Neural crest cell (in vitro differentiated cells): ENCODE measurements at places on chromosomes 16 and 17.

- no peak for DNase-seq
Measured at GRCh38 chr17:78258323-78259191, 27.1 kb downstream of the TMEM235 start.

GRCh38 chr17:4856937-4857314, 23.8 kb downstream of the MINK1 start:
- no peak for DNase-seq

- no peak for DNase-seq
Measured at GRCh38 chr17:37848690-37849616, 75.3 kb upstream of the TBC1D3K start.

DNA sequence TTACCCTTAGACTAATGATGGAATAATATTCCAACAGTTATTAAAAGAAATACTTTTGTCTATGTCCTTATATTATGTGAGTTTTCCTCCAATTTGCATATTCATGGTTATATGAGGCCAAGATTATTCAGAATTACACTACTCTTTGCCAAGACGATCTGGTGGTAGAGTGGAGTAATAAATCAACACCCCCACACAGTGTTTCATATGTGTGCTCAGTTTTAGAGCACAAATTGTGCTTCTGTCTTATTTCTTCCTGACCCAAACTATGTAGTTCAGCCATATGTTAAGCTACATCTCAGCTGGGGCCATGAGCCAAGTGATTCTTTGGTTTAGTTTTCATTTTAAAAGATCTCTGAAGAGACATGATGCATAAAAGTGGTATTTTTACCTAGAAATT, 26.9 kb upstream of the PPM1E start:
- no peak for DNase-seq

DNA sequence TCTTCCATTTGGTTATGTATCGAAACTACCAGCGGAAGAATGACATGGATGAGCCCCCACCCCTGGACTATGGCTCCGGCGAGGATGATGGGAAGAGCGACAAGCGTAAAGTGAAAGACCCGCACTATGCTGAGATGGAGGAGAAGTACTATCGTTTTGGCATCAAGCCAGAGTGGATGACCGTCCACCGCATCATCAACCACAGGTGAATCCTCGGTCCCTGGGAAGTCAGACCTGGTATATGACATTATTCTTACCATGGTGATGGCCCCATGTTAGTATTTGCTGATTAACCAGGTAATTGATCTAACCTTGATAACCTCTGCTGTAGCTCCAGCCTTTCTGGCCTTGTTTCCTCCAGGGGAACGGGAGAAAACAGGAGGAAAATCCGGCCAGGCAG, 8.5 kb downstream of the CHD3 start:
- no peak for DNase-seq

- DNase-seq = no peak
Measured at GRCh38 chr17:61489719-61490490, 37.7 kb downstream of the TBX4 start.

DNA sequence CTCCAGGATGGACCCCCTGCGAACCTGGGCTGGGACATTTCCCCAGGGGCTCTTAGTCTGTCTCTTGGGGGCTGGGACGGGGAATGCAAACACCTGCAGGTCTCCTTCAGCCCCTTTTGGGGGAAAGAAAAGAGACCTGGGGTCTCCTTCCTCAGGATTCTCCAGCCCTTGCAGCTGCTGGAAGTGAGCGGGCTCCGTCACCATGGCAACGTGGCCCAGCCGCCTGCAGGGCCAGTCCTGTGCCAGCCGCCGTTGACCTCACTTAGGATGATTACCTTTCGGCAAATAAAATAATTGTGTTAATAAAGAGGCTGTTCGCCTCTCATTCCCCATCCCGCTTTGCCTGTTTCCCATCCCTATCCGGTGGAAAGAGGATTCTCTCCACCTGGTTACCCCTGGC, 25.7 kb downstream of the MRM1 start:
- peak; percentile 33 for DNase-seq

DNA sequence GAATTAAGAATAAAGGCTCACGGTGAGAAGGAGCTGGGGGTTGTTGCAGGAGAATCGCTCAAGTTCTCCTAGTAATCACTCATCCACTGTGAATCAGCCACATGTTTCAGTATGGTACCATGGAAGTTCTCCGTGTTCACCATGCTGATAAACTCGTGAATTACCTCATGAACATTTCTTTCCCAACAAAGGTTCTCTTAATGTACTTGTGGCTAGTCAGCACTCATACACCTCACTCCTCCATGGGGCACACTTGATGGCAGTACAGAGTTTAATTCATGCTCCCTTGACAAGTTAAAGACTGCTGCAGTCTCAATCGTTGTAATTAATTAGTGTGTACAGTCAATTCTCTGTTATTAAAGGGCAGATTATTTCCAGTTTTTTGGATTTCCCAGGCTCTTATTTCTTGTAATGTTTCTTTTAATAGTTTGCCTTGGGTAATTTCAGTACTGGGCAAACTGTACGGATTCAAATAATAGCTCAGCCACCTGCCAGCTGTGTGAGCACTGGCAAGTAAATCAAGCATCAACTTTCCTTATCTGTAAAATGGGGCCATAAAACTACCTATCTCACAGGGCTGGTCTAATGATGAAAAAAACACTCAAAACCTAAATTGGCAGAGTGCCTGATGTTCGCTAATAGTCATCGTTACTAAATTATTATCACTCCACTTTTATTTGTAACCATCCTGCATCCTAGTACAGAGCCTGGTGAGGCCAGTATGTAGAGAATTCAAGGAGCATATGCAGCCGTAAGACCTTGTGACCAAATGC, 6.1 kb downstream of the GOT2 start:
- no peak for DNase-seq

DNA sequence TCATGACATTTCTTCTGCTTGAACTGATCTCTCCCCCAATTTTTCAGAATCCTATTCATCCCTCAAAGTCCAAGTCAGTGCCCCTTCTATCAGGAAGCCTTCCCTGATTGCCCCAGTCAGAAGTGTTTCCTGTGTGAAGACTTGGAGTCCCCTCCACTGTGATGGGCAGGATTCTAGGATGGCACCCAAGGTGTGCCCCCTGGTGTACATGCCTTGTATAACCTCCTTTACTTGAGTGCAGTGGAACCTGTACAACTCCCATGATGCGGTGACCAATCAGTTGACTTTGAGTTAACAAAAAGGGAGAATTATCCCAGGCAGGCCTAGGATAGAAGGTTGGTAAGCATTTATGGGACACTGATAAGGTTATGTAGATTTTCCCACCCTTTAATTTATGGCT, 23.4 kb downstream of the MYH13 start:
- DNase-seq = no peak

DNA sequence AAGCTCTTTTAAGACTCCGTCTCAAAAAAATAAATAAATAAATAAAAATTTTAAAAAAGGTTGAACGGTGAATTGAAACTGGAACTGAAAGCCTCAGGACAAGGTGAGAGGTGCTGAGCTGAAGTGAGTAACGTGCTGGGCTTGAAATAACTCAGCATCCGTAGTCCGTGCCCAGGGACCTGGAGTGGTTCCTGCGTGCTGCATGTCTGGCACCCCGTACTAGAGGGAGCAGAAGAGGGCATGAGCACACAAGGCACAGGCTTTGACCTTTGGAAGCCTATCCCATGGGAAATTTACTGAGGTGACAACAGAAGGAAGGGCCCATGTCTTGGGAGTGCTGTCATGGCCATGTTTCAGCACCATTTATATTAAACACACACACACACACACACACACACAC, 4.5 kb upstream of the MEIOB start:
- no peak for DNase-seq

DNA sequence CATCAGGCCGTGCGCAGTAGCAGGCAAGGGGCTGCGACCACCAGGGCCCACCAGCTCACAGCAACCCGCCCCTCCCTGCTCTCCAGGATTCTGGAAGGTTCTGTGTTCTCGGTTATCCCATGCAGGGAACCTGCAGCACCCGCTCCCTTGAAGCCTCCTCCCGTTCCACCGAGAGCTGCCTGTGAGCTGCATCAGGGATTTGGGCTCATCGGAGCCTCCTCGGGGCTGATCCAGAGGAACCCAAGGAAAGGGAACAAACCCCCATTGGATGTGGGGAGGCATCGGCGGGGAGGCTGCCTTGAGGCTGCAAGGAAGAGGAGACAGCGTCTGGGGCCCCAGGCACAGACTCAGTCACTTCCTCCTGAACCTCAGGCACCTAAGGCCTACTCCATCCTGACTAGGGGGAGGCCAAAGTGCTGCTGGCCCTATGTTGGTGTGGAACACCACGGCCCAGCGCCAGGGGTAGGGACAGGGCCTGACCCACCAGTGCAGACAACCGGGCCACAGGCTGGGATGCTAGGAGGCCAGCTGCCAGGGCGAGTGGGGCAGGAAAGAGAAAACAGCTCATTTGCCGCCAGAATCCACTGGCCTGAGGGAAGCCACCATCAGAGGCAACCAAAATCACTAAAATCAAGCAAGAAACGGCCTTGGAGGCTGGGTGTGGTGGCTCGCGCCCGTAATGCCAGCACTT, 14.4 kb upstream of the LGALS3BP start:
- no peak for DNase-seq

GRCh38 chr17:77857613-77858012, 100.9 kb upstream of the TNRC6C start:
- no peak for DNase-seq

DNA sequence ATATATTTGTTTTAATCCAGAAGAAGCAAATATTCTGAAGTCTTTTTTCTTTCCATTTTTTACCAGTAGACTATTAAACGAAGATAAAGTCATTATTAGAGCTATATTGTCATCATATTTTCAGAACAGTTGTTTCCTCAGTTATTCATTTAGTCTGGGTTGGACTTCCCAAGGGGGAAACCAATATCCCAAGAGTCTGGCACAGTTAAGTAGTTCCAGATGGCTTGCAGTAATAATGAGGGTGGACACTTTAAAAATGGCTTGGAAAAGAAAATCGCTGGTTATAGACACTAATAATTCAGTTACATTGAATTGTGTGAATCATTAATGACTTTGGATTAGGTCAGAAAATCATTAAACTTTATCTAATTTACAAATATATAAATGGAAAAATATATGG, 3.9 kb downstream of the PPM1E start:
- DNase-seq = no peak

- DNase-seq = no peak
Measured at GRCh38 chr17:52213451-52213850, 54.9 kb upstream of the CA10 start.

DNA sequence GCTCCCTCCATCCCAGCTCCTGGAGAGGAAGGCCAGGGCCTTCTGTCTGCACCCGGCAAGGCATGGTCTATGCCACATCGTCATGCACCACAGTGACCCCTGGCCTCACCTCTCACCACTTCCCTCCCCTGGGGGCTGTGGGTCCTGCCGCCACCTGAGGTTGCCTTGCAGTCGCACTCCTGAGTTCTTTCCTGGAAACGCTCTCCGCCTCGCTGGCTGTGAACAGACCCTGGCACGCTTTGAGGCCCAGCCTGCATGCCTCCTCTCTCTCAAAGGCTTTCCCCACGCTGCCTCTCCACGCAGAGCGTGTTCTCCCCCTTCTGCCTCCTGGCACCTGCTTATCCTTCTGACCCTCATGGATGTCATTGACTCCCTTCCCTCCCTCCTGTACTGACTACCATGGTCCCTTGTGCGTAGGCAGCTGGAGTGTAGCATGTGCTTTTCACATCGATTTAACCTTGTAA, 45.4 kb downstream of the SEC14L1 start:
- no peak for DNase-seq

- no peak for DNase-seq
Measured at GRCh38 chr16:80759419-80760162, 44.8 kb downstream of the CDYL2 start.

- DNase-seq = no peak
Measured at GRCh38 chr16:85449885-85450245, 163.3 kb upstream of the GSE1 start.

- no peak for DNase-seq
Measured at GRCh38 chr17:33120103-33120502, 128.5 kb downstream of the SPACA3 start.

GRCh38 chr17:49708515-49709183, 885 bp upstream of the SLC35B1 start:
- no peak for DNase-seq

- no peak for DNase-seq
Measured at GRCh38 chr16:89561884-89562599, 1.6 kb downstream of the RPL13 start.

GRCh38 chr17:50660887-50661345, 26.2 kb downstream of the ABCC3 start:
- DNase-seq = no peak

DNA sequence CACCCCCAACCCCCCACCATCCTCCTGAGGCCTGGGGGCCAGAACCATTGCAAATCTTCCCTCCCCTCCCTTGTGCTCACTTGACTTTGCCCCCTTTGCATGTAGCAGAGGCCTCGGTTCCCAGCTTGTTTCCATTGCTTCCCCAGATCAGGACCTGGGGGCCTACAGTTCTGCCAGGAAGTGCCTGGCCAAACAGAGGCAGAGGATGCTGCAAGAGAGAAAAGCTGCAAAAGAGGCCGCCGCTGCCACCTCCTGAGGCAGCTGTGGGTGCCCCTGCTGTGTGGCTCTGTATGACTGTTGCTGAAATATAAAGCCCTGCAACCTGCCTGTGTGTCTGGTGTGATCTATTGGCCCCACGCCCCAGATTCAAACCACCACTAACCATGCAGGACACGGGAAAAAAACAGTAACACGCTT, 2.3 kb downstream of the NDUFB10 start:
- DNase-seq = no peak

DNA sequence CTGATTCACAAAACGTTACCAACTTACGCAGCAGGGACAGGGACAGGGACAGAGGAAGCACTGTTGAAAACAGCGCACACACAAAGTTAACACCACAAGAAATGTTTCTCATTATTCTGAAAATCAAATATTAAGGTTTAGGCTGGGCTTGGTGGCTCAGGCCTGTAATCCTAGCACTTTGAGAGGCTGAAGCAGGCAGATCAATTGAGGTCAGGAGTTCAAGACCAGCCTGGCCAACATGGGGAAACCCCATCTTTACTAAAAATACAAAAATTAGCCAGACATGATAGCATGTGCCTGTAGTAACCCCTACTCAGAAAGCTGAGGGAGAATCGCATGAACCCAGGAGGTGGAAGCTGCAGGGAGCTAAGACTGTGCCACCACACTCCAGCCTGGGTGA, 4.2 kb downstream of the CYTH1 start:
- DNase-seq = no peak

GRCh38 chr17:8392274-8392673, 5.4 kb downstream of the RNF222 start:
- DNase-seq = no peak

GRCh38 chr16:74788108-74788507, 13.5 kb upstream of the FA2H start:
- DNase-seq = no peak

GRCh38 chr16:76639685-76640289, 362.6 kb downstream of the CNTNAP4 start:
- DNase-seq = peak; percentile 29

- DNase-seq = no peak
Measured at GRCh38 chr17:79552824-79553223, 58.0 kb downstream of the RBFOX3 start.
